ENCODE measurements at places on chromosomes 16 and 17.
A peak's percentile ranks its signal among the peaks of the same experiment; 100 is the strongest.

DNA sequence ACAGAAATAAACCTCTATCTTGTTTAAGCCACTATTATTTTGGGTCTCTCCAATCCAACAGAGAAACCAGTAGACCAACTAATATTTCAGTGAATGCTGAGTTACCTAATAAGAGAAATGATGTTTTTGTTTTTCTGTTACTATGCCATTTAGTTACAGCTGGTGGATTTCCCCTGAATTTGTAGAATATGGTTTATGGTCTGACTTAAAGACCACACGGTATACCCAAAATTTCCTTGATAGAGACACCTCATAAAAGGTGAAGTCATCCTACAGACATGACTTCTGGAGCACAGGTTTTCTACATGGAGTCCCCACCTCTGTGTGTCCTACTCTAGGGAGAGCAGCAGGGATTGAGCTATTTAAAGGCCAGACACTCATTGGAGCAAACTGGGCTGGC lies 13.3 kb downstream of the PIK3R5 start:
- DNase-seq = no peak

DNA sequence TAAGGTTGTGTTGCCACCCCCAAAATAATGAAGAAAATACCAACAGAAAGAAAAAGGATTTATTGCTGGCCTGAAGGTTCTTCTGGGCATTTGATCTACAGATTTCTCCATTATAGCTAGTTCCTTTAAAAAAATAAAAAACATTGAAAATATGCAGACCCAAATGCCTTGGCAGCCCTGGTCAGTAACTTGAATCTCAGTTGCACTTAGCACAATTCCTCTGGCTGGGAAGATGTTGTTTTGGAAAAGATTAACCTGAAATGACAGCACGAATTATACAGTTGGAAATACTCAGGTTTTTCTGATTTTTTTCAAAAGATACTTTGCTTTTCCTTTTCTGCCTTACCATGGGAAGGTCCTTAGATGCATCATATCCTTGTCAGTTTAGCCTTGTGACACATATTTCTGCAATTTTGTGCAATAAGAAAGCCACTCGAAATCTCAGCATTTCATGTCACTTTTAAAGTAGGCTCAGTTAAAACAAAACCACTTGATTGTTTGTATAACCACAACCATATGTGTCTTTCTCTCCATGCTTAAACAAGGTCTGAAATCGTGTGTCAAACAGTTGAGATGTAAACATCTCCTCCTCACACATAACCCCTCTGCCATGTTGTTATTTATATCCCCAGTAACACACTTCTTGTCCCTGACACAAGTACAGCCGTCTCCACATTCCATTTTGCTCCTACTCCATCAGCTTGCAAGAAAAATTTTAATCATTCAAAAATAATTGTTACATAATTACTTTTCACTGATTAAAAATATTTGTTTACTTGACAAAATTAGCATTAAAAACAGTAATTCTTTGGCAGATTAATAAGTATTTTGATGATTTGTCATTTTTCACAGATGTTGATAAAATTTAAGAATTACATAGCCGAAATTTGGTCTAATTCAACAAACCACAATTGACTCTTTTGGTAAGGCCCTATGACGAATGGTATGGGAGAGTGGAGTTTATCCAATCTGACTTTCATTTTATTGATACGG lies 61.1 kb downstream of the SIAH1 start:
- DNase-seq = no peak

DNA sequence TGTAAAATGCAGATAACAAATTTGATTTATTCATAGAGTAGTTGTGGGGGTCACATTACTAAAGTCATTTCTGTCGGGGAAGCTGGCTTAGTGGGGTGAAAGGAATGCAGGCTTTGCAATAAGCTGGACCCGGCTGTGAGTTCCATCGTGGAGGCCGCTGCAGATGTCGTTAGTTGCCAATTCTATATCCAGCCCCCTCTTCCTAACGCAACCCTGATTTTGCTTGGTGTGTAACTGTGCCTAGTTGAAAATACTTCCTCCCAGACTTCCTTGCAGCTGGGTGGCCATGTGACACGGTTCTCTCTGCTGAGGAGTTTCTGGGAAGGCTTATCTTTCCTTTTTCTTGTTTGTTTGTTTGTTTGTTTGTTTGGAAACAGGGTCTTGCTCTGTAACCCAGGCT lies 4.5 kb downstream of the MFSD6L start:
- DNase-seq = no peak

- no peak for DNase-seq
These were observed 4.0 kb upstream of the KAT8 start for GRCh38 chr16:31113121-31114120.

DNA sequence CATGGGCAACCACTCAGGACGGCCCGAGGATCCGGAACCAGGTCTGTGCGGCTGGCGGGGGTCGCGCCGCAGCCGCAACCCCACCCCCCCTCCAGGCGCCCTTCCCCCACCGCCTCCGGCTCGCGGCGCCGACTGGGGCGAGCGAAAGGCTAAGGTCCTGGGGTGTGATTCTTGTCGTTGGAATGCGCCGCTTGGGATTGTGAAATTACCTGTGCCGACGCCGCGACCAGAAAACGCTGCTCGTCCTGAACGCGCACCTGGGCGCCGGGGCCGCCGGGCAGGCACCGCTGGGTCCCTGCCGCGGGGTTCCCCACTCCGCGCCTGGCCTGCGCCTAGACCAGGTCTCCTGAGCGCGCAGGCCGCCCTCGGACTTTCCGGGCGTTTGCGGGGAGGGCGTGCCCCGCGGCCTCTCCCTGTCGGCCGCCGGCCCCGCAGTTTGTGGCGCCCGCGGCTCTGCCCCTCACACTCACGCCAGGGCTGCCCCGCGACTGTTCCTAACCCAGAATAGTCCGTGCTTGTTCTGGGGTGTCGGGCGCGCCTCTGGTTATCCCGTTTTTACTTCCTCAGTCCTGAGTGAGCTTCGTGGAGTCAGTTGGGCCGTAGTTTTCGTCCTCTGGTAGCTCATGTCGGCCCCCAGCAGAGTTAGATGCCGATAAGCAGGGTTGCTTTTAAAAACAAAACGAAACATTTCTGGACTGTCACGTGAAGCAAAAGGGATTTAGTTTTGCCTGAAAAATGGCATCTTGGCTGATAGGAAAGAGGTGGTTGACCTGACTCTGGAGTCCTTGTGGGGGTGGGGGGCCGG lies 147.2 kb downstream of the SPECC1 start:
- peak; percentile 3 for DNase-seq

DNA sequence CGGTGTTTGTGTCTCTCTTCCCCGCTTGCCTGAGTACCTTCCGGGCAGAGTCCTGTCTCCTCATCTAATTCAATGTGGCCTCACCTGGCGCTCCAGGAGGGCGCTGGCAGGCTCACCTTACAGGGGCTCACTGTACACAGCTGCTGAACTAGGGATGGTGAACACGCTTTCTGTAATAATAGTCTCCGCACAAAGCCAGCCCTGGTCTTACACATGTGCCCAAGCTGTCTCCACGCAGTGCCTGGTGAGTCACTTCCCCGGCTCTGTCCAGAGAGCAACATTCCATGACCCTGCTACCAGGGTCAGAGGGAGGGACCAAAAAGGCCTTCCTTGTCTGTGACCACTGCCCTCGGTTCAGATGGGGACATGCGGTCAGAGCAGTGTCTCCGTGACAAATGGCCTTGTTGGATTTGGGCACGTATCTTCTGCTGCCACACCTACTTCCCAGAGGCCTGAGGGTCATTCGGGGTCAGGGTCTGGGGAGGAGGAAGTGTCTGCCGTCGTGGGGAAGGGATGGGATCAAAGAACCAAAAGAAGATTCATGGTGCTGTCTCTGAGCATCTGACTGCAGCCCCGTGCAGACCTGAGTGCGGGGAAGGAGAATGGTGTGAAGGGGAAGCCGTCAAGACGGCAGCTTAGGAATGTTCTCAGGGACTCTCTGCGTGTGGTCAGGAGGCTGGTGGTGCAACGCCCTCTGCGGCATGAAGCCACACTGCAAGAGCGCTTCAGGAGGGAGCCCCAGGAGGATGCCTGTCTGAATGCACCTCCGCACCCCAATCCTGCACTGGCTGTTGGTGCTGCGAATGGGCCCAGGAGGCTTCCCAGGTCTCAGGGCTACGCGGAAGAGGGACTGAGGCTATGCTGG lies 68.8 kb downstream of the IL21R start:
- no peak for DNase-seq

DNA sequence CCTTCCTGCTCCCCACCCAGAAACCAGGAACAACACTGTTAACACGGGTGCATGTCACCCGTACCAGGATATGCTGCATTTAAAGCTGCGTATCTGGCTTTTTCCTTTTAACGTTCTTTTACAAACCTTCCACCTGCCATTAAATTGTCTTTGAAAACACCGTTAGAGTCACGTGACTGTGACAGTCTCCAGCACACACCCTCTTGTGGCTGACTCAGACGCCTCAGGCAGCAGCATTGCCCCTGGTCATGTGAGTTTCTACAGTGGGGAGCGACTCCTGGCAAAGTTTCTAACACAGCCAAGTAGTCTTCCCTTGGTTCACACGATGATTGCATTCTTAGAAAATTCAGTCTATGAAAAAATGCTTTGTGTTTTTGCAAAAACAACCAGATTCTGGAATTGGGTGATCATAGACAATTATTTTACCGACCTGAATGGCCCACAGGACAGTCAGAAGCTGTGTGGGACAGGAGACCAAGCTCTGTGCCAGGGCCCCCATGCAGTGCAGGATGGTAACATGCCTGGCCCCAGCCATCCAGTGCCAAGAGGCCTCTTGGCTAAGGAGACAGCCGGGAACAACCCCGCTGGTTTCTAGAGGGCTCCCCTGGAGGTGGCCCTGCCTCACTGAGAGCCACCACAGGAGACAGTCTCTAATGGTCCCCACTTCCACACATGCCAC lies 199.1 kb downstream of the KATNIP start:
- peak; percentile 10 for DNase-seq

- DNase-seq = no peak
These were observed 26.0 kb upstream of the GOSR2 start for GRCh38 chr17:46896991-46897390.
